Motor neuron (in vitro differentiated cells): ENCODE measurements at places on chromosomes 7 and 10. TPM values are rescaled to one million over a fixed set of nuclear protein-coding genes. Genes with fewer than 3 reads are reported as not detected.

Gene UNC5B
- 1.4 TPM in 2 replicates for total RNA-seq

Gene NEUROD6
- 0.25 TPM in 1 of 2 replicates, not detected in the other for total RNA-seq

Gene MET
- total RNA-seq: 4.2 and 5.4 TPM in 2 replicates

Gene LRRC4
- total RNA-seq: 5.2 and 6.5 TPM in 2 replicates

Gene SLC16A9
- 3.8 and 4.9 TPM in 2 replicates for total RNA-seq

Gene SPDYE3
- 3.5 and 4.4 TPM in 2 replicates for total RNA-seq

Gene ANKRD30A
- total RNA-seq: not detected in 2 replicates

Gene AKR1C8
- 0.43 and 0.92 TPM in 2 replicates for total RNA-seq

Gene PDLIM1
- total RNA-seq: 2.6 and 3.4 TPM in 2 replicates

Gene WEE2
- 0.22 and 0.25 TPM in 2 replicates for total RNA-seq

DNA sequence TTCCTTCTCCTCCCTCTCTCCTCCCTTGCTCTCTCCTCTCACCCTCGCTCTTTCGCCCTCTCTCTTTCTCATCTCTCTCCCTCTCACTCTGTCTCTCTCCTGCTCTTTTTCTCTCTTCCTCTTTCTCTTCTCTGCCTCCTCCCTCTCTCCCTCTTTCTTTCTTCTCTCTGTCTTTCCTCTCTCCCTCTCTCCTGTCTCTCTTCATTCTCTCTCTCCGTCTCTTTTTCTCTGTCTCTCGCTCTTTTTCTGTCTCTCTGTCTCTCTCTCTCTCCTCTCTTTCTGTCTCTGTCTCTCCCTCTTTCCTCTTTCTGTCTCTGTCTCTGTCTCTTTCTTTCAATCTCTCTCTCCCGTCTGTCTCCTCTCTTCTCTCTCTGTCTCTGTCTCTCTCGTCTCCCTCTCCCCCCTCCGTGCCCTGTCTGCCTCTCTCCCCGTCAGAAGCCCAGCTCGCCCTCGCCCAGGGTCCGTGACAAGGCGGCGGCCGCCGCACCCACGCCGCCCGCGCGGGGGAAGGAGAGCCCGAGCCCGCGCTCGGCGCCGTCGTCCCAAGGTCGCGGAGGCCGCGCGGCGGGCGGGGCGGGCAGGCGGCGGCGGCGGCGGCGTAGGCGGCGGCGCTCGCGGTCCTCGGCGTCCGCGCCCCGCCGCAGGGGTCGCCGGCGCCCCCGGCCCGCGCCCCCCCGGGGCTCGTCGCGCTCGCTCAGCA lies 21.3 kb upstream of the HSPB1 start:
- peak; percentile 43 for ATAC-seq

GRCh38 chr7:37430640-37431039 lies 18.0 kb downstream of the ELMO1 start:
- ATAC-seq: no peak

- no peak for ATAC-seq
These were observed 41.7 kb upstream of the DPYSL4 start for GRCh38 chr10:132145002-132145401.

DNA sequence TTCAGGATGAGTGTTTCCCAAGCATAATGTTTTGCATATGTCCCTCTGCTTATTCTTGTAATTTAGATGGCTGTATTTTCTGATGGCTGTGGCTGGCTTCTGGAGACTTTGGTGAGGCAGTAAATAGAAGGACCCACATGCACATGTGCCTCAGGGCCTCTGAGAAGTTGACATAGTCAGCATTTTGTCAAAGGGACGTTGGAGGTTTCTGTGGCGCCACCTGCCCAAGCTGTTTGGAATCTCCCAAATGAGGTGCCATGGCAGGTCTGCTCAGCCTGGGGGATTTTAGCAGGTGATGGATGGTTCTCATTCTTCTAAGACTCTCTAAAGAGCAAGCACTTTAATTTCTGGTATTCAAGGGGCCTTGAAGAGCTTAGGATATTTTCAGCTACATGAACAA lies 29.8 kb downstream of the C10orf120 start:
- no peak for ATAC-seq

GRCh38 chr10:10818082-10818481 lies 199.6 kb upstream of the CELF2 start:
- no peak for ATAC-seq

- ATAC-seq: no peak
These were observed 87.2 kb upstream of the A1CF start for GRCh38 chr10:50972591-50972990.

DNA sequence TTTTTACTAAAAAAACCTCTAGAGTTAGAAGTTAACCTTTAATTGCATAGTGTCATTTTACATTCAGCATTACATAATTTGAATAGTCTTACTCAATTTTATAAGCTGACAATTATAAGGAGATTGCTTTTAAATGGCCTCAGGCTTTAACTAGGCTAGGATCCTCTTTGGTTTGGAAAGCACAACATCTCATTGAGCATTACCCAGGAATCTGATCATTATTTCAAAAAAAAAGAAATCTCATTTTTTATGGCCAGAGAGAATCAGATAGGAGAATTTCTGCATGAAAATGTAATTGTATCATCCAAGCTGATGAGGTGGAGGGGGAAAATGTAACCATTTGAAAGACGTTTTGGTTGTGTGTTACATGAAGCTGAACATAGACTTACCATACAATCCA lies 324.9 kb upstream of the POT1 start:
- ATAC-seq: no peak

GRCh38 chr7:18420748-18421147 lies 74.8 kb upstream of the HDAC9 start:
- ATAC-seq: peak; percentile 79

DNA sequence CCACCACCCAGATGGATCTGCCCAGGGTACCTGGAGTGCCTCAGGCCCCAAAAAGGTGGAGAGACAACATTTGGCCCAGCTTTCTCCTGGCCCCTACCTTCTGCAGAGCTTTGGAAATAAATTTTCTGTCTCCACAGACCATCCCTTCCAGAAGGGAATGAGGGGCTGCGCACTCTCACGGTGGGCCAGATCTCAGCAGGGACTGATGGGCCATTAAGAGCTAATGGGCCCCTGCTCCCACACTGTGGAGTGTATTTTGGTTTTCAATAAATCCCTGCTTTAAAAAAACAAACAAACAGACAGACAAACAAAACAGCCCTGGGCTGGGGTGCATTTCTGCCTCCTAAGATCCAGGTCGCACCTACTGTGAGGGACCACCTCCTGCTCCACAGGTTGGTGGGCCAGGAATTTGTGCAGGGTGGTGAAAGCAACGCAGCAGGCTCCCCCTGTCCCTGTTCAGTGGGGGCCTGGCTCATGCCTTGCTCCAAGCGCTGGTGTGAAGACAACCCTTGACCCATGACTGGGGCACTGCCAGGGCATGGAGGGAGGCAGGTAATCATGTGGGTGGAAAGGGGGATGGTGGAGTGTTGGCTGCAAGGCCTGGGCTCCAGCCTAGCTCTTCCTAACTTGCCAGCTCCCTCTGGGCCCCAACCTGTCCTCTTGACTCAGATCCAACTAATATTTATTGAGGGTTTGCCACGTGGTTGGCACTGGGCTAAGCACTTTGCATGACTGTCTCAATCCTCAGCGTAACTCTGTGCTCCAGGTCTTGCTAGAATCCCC lies 88.5 kb downstream of the COL13A1 start:
- ATAC-seq: no peak

DNA sequence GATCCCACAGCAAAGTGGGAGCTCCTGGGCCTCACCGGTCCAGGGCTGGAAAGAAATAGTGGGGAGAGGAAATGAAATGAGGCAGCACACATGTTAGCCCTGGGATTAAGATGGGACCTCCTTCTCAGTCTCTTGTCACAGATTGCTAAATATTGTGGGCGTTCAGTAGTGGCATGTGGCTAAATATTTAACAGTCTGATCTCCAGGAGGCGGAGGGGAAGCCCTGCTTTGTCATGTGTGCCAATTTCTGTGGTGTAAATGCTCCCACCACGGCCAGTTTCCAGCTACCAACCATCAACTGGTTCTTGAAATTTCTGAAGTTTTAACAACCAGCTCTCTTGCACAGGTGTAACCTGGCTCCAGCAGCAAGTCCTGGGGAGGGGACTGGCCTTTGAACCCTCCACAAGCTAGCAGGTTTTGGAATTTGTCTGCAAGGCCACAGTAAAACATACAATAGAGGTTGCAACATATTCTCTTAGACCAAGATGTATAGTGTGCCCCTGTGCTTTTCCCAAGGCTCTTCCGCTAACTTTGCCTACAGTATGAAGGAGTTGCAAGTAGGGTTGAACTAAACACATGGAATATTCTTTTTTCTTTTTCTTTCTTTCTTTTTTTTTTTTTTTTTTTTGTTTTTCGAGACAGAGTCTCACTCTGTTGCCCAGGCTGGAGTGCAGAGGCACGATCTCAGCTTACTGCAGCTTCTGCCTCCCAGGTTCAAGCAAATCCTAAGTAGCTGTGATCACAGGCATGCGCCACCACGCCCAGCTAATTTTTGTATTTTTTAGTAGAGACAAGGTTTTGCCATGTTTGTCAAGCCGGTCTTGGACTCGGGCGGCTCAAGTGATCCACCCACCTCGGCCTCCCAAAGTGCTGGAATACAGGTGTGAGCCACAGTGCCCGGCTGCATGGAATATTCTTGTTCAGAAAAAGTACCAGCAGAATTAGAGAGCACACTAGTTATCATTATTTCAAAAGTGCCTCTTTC lies 103.1 kb upstream of the PCBD1 start:
- no peak for ATAC-seq

GRCh38 chr7:7738622-7739021 lies 20.2 kb upstream of the RPA3 start:
- no peak for ATAC-seq

GRCh38 chr10:62778125-62778524 lies 26.4 kb upstream of the ADO start:
- no peak for ATAC-seq

- no peak for ATAC-seq
These were observed 61.7 kb upstream of the ELN start for GRCh38 chr7:73966062-73966940.

DNA sequence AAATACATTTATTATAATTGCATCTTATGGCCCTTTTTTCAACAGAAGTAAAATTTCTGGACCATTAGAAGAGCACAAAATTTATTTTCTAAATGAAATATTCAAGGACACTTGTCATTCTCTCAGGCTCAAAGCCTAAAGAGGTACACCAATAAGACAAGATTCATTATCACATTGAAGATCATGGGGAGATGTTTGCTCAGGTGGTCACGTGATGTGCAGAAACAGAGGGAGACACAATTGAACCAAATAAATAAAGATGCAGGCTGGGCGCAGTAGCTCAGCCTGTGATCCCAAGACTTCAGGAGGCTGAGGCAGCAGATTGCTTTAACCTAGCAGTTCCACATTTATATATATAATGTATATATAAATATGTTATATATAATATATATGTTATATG lies 53.2 kb upstream of the TMEM254 start:
- no peak for ATAC-seq

DNA sequence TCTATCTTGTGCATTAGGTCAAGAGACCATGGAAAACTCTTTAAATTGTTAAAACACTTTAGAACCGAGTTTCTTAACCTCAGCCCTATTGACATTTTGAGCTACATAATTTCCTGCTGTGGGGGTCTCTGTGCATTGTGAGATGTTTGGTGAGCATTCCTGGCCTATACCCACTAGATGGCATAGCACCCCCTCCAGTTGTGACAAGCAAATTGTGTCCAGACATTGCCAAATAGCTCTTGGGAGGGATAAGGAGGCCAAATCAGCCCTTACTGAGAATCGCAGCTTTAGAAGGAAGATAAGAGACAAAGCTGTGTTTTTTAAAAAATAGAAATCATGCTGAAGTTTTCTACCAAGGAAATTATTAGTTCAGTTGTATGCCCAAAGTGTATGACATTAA lies 1158.5 kb upstream of the C7orf33 start:
- no peak for ATAC-seq

DNA sequence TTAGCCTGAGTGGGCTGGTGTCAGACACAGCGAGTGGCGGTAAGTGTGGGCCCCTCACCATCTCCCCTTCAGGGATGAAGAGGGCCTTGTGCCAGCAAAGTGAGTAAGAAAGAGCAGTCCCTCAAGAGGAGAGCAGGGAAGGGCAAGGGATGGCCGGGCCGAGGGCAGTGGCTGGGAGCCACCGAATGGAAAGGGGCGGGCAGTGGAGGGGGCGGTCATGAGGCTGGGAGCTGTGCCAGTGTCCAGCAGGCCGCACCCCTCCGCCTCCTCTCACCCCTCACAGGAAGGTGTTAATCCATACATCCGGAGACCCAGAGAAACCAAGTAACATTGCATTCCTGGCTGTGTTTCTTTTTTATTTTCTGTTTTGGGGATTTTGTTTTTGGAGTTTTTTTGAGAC lies 28.6 kb upstream of the RASGEF1A start:
- no peak for ATAC-seq

DNA sequence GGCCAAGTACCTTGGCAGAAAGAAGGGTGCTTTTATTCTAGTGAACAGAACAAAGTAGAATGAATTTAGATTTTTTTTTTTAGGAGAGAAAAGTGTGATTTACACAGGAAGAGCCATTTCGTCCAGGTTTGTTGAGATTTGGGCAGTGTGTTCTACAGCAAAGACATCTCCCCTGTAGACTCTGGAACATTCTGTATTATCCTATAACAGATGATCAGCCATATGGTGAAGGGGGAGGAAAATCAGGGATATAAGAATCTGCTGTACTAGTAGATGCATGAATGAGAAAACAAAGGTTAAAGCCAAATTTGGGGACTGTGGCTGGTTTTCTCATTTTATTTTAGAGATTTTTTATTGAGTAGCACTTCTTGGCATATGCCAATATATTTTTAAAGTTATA lies 453.7 kb upstream of the LRRTM3 start:
- ATAC-seq: no peak

DNA sequence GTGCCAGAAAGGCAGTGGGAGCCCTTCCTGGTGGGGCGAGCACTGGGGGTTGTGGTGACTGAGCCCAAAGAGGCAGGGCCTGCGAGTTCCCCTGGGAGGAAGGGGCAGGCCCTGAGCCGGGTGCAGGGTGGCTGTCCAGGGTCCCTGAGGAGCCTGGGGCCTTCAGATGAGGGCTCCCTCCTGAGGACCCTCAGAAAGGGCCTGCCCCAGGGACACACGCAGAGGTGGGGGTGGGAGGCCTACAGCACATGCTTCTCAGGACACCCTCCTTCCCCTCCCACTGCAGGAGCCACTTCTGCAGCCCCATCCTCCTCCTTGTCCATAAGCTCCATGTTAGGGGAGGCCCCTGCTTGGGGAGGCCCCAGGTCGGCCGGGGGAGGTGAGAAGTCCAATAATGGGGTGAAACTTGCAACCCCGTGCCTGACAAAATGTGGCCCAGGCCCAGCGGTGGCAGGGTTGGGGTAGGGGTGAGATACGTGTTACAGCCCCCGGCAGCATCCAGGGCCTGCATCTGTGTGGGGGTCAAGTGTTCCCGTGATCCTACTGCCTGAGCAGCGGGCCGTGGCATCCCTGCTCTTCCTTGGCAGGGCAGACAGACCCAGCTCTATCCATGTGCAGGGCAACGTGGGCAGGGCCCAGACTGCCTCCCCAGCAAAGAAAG lies 31.8 kb upstream of the RET start:
- no peak for ATAC-seq

DNA sequence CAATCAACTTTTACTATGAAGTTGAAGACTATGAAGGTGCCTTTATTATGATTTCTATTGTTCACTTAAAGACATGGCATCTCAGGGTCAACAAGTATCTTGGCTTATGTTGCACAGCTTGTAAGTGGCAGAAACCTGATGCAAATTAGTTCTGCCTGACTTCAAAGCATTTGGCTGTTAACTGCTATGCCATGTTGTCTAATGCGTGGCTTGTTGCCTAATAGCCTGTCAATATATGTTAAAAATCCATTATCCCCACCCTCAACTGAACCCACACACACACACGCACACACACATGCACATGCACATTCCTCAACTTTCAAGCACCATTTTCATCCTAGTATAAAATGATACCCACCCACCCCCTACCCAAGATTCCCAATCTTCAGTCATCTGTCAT lies 217.1 kb downstream of the NRG3 start:
- no peak for ATAC-seq

- ATAC-seq: no peak
These were observed 64.1 kb downstream of the AHR start for GRCh38 chr7:17362439-17363105.
